Putamen (tissue), 1 donor: ENCODE measurements at places on chromosomes 3 and 15.

DNA sequence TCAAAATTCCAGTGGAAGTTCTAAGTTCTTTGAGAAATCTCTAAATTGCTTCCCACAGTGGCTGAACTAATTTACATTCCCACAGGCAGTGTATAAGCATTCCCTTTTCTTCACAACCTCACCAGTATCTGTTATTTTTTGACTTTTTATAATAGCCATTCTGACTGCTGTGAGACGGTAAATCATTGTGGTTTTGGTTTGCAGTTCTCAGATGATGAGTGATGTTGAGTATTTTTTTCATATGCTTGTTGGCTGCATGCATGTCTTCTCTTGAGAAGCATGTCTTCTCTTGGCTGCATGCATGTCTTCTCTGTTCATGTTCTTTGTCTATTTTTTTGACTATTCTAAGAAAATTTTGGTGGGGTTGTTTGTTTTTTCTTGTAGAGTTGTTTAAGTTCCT, 499.6 kb upstream of the CCDC54 start:
- DNase-seq: no peak

GRCh38 chr3:18445401-18446148, 20.4 kb upstream of the SATB1 start:
- DNase-seq: no peak

DNA sequence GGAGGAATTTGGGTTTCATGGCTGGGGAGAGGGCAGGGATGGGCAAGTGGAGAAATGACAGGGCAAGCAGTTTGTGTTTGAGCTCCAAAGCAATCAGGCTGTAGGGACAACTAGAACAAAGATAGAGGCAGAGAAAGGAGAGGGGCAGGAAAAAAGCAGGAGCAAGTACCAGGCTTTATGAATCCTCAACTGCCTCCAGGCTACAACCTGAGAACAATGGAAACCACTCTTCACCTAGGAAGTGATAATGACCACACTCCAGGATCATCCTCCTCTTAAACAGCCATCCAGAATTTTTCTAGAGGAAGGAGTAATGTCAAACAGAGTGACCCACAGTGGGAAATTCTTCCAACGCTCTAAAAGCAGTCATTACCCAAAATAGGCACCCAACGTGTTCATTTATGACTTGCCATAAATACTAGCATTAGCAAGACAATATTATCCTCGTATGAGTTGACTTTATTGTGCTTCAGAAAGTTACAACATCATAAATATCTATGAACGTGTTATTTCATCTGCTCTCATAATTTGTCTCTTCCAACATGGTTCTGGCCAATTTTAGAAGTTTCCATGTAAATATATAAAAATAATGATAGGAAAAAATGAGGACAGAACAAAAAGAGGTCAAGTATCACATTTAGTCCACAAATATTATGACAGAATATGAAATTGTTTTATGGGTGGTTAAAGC, 50.5 kb downstream of the TNFAIP8L3 start:
- DNase-seq: no peak

DNA sequence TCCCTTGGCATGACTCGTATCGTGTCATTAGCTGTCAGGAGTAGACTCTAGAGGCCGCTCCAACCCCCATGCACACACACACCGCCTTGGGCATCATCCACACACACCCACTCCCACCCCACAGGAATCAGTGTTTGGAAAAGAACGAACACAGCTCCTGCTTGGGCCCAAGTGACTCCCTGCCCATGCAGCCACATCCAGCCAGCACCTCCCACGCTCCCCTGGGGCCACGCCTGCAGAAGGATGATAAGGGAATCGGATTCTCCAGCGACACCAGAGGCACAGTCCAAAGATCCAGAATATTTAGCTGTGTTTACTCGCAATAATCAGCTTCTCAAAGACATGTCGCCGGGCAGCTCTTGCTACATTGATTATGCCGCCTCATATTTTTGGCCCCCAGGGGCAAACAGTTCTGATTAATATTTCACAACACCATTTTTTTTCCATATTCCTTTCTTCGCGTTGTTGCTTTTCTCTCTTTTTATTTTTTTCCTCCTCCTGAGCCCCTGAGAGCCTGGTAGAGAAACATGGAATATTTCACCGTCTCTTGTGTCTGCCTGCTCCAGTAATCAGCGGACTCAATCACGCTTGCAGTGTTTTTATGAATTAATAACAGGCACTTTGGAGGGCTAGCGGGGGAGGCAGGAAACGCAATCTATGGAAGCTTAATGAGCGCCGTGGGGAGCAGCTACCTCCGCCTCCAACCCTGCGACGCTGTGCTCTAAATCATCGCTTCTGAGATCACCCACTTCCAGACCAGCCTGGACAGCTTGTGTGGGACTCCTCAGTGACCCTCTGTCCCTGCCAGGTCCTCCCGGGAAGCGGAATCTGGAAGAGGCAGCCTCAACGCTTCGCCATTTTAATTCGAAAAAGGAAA, 221.4 kb downstream of the TLE3 start:
- DNase-seq: no peak

DNA sequence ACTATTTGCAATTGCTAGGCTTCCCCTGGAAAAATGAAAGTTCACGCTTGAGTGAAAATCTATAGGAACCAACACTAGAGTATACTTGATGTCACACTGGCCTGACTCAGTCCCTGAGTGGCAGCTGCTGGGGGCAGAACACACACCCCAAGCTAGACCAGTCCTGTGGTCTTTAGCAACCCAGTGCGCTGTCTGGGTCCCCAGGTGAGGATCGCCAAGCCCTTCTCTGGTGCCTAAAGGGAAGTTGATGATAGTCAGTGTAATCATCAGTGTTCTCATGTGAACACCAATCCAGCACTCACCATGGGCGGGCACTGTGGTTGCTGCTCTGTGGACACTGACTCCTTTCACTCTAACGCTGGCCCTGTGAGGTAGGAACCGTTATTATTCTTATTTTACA, 11.2 kb downstream of the ALDH1A3 start:
- DNase-seq: no peak

DNA sequence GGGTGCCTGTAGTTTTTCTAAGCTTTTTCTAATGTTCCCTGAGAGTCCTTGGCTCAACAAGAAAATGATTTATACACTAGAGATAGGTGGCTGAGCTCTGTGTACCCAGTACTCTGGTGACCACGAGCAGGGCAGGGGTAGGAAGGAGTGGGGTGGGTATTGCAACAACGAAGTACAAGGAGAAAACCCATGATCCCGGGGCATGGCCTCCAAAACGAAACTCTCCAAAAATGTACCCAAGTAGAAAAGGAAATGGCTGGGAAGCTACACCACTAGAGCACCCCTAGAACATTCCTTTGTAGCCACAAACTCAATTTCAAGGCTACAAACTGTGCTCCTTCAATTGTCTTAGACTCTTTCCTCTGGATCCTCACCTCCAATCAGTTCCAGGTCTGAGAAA, 138.9 kb downstream of the DUT start:
- DNase-seq: no peak

- no peak for DNase-seq
These were observed 43.0 kb downstream of the RAD54L2 start for GRCh38 chr3:51581524-51581923.

DNA sequence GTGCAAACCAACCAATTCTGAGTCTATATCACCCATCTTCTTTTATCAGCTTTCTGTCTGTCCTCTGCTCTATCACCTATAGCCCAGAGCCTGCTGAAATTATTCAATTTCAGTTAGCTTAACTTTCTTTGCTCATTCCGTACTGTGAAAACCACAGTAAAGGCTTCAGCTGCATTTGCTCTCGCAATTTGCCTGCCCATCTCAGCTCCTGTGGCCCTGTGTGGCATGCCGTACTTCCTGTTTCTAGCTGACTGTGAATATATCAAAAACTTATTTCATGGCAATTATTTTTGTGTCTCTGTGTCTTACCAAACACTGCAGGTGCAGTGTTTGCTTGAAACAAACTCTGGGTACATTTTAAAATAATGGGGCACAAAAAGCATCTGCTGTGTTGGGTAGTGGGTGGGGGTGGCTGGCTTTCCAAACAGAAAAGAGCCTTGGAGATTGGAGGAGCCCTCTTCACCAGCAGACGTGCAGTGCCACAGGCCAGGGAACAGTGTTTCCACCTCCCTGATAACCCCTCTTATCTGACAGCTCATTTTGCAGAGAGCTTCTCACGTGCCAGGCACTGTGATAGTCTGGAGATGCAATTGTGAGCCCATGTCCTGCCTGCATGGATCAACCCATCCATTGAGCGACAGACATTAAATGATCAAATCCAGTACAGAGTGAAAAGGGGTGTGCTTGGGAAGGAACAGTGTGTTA, 45.2 kb downstream of the GASK1A start:
- DNase-seq: no peak

GRCh38 chr15:37015035-37015434, 85.3 kb downstream of the MEIS2 start:
- peak; percentile 34 for DNase-seq

GRCh38 chr3:183178833-183179549, 16.5 kb upstream of the LAMP3 start:
- peak; percentile 47 for DNase-seq

GRCh38 chr3:119580067-119580760, 922 bp downstream of the ADPRH start:
- DNase-seq: no peak

DNA sequence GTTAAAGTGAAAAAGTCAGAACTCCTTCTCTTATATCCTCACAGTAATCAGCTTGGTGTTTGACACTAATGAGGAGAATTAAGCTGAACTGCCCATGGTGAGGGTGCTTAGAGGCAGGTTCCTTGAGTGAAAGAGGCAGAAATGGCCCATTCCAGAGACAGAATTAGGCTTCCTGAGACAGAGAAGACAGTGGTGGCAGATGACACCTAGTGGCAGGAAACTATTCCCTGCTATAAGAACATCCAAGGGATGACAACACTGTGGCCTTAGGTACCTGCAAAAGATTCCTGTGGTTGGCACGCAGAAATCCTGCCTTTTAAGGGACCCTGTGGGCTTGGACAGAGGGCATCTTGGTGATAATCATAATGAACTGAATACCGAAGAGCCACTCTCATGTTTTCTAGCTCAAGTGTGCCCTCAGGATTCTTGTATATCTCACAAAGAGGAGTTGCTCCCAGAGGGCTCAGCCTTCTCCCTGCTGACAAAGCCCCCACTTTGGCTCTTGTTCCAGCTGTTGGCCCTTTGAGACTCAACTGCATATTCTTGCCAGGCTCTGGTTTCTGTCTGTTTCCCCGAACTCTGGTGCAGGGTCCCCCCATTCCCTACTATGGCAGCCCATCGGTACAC, 56.0 kb downstream of the KBTBD12 start:
- peak; percentile 37 for DNase-seq

- no peak for DNase-seq
These were observed 318.1 kb downstream of the FOXP1 start for GRCh38 chr3:71265365-71265915.

DNA sequence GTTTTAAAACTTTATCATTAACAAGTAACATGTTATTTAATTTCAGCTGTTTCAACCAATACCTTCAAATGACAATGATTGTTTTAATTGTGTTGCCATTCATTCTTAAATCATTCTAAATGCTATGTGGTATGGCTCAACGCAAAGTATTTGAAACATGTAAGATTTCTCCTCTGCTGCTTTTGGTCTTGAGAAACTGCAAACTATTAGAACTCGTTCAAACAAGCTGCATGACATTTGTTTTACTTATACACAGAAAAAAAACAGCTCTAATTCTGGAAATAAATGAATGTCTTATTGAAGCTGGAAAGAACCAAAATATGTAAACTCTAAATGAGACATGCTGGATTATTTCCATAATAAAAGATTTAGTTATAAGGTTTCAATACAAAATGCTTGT, 29.3 kb downstream of the FBN1 start:
- no peak for DNase-seq

- no peak for DNase-seq
These were observed 2.9 kb upstream of the LTF start for GRCh38 chr3:46467562-46467961.

DNA sequence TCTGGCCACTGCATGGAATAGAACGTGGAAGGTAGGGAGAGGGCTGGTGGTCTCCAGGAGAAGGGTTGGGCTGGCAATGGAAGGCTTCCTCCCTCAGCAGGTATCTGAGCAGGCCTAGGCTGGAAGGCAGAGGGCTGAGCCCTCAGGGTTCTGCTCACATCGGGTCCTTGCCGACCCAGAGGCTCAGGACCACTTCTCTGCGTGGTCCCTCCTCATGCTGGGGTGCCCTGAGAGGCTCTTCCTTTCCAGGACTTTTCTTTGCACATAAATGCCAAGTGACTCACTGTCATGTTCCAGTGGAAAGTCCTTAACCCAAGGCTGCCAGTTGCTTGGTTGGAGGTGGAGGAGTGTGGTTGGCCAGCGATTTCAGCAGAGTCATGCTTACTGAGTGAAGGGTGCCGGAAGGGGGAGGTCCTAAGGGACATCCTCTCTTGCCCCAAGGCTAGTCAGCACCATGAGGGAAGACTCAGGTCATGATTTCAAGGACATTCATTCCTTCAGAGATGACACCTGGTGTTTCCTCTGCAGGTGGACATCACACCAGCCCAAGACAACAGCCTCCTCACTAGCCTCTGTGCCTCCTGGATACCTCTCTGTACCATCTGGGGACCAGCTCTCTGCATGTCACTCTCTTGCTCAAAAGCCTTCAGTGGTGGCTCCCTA, 8.2 kb downstream of the SLC6A6 start:
- DNase-seq: no peak

GRCh38 chr3:45647148-45647619, 42.0 kb upstream of the SACM1L start:
- no peak for DNase-seq

GRCh38 chr15:70024521-70024920, 73.2 kb downstream of the TLE3 start:
- DNase-seq: no peak

DNA sequence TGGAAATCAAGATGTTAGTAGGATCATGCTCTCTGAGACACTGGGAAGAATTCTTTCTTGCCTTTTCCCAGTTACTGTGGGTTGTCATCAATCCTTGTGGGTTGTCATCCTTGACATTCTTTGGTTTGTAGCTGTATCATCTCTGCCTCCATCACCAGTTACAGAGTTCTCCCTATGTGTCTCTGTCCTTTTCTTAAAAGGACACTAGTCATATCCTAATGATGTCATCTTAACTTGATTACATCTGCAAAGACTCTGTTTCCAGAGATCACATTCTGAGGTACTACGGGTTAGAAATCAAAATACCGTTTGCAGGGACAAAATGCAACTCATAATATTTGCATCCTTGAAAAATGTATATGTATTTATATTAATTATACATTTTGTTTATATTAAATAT, 500.4 kb downstream of the ZBBX start:
- DNase-seq: no peak
